ENCODE measurements at places on chromosomes 2 and 18.

DNA sequence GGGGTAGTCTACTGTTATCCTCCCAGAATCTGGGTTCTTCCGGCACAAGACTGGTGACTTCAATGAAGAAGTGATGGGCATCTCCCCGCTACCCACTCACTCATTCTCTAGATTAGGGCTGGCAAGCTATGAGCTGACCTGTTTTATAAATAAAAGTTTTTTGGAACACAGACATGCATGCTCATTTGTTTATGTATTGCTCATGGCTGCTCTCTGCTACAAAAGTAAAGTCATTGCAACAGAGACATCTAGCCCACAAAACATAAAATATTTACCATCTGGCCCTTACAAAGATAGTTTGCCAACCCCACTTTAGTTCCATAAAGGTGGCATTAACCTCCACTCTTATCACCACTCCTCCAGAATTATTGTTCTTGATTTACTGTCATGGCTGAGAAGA, 39.1 kb upstream of the SPATS2L start:
- DNase-seq, result no peak

DNA sequence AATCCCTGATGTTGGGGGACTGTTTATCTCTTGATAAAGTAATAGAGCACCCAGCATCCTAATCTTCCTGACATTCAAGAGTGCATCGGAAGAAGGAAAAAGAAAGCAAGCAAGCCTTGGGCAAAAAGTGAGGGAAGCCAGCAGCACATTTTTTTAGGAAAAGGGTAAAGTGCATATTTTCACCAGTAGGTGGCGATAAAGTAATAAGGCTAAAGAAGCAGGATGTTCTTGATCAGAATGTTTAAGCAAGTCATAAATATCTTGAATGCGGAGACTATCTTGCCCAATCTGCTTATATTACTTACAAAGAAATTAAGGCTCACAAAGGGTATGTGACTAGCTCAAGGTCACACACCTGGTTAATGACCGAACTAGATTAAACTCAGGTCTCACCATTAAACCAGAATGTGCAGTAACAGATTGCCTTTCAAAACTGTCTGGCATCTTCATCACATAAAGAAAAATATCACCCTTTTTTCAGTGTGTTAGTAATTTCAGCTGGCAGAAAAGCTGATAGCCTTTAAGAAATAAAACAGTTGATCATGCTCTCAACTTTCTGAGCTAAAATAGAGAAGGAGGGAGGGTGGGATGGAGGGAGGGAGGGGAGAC, 83.8 kb downstream of the VIT start:
- peak; percentile 68 for DNase-seq

DNA sequence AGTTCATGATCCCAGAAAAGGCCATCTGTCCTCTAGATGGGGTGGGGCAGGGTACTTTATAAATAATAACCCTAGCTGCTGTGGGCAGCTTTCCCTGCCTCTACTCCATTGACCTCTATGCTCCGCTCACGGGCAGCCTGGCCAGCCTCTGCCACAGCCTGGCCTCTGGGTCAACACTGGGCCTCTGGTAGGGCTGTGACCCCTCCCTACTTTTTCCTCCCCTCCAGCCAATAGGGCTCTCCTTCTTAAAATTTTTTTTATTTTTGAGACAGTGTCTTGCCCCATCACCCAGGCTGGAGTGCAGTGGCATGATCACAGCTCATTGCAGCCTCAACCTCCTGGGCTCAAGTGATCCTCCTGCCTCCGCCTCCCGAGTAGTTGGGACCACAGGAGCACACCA, 4.1 kb upstream of the GAREM2 start:
- DNase-seq, result no peak

- DNase-seq, result no peak
Measured at GRCh38 chr18:34697891-34698290, 12.2 kb upstream of the DTNA start.

DNA sequence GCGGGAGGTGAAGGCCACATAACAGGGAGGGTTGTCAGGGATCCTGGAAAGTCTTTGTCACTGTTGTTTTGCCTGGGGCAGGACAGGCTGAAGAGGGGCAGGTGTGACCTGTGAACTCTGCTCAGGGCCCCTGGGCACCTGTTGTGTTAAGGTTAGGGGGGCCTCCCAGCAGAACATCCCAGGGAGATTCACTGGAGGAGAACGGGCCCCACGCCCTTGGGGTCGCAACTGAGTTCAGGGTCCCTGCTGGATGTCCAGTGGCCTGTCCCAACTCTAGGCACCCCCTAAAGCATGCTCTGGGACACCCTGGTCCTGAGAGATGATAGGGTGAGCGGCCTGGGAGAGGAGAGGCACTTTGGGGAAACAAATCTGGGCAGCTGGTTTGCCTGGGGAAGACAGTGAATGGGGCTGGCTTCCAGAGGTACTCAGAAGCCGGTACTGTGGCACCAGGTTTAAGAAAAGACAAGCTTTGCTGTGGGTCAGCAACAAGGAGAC, 22.9 kb downstream of the GPR35 start:
- no peak for DNase-seq

DNA sequence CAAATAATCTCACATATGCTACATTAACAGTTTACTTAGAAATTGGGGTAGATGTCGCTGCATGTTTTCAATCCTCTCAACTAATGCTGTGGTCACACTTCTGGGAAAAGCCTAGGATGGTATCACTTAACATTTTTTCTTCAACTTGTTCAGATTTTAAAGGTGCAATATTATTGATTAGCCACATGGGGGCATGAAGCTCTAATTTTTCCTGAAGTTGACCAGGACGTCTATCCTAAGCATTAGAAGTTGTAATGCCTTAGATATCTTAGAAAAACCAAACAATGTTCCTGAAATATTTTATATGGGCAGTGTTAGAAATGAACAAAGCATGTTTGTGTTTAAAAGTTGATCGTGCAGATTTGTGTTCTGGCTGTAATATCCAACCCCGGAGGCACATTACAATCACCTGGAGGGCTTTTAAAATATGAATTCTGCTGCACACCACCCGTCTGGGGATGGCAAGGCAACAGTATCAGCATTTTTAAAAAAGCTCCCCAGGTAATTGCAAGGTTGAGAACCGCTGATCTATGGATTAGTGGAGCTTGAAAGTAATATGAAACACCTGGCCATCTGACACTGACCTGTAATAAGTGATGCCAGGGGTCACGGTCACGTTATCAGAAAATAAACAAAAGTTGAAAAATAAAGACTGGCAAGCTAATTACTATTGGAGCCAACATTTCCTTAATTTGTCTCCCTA, 100.5 kb upstream of the LMAN1 start:
- peak; percentile 67 for DNase-seq

DNA sequence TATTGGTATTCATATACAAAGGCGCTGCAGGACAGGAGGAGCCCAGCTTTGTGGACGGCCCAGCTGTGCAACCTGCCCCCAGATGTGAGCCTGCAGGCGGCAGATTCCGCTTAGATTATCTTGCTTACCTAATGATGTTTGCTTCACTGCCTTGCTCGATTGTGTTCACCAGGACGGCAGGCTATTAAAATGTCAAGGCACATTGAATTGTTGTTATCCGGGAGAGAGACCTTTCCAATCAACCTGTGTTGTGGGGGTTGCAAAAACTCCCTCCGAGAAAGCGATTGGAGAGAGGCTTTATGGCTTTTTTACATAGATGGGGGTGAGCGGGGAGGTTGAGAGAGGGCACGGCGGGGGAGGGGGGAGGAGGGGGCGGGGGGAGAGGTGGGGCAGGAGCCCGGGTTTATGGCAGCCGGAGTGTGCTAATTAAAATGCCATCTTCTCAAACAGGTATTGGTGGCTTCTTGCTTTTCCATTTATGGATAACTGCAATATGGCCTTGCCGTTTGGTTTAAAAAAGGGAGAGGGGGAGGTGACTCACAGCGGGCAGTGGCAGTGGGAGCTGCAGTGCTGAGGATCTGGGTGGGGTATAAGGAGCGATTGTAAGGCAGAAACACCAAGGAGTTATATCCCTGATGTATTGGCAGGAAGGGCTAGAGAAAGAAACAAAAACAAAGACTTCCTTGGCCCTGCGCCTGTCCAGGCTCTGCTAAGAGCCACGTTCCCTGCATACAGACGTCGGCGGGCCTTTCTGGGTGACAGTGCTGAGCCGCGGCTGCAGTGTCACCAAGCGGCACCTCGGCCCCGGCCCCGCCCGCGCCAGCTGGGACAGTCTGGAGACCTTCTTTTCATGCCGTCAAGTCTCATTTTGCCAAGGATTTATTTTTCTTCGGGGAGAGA, 97.2 kb downstream of the INSIG2 start:
- peak; percentile 30 for DNase-seq

GRCh38 chr2:149715005-149715592, 127.5 kb upstream of the MMADHC start:
- peak; percentile 61 for DNase-seq

DNA sequence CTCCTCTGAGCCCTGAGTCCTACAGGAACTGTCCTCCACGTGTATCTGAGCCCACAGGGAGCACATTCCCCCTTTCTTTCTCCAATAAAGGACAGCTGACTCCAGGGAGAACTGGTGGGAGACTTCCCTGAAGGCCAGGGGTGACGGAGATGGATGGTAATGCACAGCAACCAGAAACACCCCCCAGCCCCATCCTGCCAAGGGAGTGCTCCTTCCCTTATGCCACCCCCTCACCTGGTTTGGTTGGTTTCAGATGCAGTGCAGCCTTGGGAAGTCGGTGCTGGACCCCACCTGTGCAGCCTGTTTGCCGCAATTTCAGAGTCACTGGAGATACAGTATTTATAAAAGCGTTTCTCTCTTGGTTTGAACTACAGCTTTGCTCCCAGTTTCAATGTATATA, 24.0 kb downstream of the GPR55 start:
- no peak for DNase-seq

DNA sequence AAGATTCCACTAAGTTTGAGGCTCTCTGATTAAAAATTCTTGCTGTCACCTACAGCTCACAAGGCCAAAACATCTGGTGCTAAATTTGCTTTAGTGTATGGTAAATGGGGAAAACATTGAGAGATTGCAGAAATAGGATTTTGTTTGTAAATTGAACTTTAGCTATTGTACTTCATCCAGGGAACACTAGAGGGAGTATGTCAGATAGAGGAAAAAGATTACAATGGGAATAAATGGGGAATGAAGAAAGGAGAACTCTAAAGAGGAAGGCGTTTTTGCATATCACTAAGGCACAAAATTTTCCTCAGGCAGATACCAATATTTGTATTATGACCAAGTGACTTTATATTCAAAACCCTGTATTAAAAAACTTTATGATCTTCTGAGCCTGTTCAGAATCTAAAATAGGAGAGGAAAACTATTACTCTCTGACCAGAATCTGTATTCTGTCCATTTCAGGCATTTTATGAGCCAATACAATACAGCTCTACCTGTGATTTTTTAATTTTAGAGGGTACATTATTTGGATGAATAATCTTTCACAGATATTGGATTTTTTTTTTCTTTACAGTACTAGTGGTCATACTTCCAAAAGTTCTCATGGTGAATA, 52.3 kb upstream of the ITGB6 start:
- DNase-seq, result no peak

DNA sequence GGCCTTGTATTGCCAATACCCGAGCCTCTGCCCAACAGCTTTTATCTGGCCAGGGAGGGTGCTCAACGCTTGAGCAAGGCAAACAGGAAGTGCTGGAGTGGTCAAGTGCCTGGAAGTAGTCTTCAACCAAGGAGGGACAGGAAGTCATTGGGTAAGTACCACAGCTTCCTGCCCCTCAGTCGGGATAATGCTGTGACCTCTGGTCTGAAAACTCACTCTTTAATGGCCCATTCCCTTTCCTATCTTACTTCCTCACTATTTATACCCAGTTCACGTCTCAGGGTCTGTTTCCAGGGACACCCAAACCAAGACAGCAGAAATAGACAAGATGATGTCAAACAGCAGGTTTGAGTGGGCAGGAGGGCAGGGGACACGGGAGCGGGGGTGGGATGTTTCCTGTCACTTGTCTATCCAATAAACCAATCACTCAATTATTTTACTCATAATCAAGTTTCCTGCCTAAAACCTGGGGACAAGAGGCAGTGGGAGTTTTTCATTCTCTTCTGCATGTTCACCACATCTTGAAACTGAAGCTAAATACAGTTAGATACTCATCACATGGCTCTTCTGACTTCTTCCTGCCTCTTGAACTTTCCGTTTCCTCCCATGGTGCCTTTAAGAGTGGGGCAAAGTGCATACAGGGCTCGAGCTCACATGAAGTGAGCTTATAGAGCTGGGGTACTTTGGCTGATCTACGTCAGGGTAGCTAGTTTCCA, 68.9 kb upstream of the CAB39 start:
- no peak for DNase-seq
